Uterus (tissue), 4 donors: ENCODE measurements at places on chromosomes 11 and 22. TPM values are rescaled to one million over a fixed set of nuclear protein-coding genes. Genes with fewer than 3 reads are reported as not detected.

DCUN1D5 gene
- 54.1 TPM for total RNA-seq

DNA sequence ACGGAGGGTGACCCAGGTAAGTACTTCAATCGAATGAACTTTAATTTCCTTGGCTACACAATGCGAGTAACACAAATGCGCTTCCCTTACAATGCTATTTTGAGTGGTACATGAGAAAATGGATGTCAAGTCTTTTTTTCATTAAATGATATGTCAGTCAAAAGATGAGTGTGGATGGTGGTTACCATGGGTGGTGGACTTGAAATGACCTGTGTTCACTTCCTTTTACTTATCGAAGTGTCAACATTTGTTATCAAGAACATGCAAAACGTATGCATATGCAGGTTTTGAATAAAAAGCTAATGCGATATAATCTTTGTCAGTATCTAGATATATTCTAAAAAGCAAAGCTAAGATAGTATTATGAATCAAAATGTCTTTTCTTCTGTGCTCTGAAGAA lies 8.8 kb upstream of the APOL5 start:
- DNase-seq: no peak

DNA sequence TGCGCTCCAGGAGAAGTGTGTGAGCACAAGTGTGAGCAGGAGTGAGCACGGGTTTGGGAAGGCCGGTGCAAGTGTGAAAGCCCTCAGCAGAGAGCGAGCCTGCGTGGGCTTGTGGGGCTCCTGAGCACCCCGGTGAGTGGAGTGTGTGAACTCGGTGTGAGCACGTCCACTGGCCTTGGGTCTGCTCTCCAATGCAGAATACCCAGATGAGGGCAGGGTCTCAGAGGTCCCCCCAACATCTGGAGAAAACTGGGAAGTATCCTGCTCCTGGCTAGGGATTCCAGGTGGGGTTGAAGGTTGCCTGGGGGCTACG lies 1.2 kb downstream of the ESRRA start:
- no peak for DNase-seq

POU2AF2 gene
- not detected for total RNA-seq

DNA sequence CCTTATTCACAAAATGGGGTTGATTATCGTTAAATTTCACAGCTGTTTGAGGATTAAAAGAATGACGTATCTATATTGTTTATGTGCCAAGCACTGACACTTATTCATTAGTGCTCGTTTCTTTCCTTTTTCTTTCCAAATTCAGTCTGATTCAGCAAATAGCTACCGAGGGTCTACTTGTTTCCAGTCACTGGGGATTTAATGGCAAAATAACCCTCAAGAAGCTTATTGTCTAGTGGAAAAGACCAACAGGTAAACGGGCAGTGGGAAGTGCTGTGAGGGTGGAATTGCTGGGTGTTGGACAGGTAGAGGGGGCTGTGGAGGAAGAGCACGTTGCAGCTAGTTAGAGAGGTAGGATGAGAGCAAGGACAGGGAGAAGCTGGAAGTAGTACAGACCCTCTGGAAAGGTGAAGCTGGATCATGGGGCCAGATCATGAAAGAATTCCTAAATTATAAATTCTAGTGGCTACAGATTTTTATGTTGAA lies 48.3 kb upstream of the BIRC3 start:
- no peak for DNase-seq

DNA sequence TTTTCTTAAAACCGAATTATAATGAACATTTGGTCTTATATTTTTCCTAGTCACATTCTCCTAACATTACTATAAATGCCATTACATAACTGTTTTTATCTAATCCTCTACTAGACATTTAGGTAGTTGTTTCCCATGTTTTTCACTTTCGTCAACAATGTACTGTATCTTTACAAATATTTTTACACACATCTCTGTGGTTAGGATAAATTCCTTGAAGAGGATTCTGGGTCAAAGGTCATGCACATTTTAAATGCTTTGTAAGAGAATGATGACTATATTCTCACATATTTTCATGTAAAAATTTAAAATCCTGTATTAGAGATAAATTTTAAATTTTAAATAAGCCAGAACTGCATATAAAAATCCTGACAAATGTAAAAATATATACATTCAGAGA lies 61.3 kb upstream of the CLNS1A start:
- DNase-seq: no peak

- DNase-seq: no peak
Measured at GRCh38 chr11:107184986-107185385, 166.7 kb upstream of the GUCY1A2 start.

DNA sequence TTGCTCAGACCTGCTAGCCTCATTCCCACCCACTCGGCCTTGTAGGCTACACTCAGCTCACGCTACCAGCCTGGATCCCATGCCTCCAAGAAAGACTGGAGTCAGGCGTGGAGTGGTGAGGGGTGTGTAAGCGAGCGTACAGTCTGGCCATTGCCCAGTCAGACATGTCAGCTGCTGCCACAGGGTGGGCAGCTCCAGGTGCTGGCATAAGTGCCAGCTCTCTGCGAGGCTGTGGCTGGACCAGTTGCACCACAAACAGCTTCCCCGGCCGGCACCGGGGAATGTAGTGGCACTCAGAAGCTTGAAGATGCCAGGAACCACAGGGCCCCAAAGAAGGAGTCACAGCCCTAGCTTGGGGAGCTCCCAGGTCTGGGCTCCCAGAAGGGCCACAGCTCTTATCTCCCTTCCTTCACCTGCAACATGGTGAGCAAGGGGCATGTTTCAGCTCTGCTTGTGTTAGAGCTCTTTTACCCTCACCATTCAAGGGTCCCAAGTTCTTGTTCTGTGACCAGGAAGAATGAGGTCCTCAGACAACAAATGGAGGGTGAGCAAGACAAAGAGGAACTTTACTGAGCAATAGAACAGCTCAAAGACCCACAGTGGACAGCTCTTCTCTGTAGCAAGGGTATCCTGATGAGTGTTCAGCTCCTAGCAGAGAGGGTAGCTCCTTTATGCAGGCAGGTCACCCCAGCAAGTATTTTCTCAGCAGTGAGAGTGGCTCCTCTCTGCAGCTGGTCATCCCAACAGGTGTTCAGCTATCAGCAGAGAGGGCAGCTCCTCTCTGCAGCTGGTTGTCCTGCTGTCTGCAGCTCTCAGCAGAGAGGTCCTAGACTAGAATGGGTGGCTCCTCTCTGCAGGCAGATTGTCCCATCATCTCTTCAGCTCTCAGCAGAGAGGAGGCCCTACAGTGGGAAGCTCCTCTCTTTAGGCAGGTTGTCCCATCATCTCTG lies 6.0 kb downstream of the SBF2 start:
- DNase-seq: no peak
